ENCODE measurements at places on chromosomes 3 and 15.

DNA sequence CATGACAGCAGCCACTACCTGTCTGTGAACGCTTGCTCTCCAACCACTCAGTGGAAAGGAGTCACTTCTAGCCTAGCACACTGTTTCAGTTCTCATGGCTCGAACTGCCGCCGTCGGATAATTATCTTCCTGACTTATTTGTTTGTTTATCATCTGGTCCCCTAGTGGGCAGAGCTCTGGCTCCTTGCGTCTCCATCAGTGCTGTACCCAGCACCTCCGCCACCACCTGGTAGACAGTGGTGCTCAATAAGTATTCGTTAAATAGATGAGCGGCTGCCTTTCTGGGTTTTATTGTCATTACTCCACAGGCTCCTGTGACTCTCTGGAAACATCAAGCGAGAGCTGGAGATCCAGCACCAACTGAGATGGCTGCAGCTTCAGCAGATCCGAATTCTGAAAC, 297.5 kb downstream of the NTRK3 start:
- DNase-seq, result no peak

DNA sequence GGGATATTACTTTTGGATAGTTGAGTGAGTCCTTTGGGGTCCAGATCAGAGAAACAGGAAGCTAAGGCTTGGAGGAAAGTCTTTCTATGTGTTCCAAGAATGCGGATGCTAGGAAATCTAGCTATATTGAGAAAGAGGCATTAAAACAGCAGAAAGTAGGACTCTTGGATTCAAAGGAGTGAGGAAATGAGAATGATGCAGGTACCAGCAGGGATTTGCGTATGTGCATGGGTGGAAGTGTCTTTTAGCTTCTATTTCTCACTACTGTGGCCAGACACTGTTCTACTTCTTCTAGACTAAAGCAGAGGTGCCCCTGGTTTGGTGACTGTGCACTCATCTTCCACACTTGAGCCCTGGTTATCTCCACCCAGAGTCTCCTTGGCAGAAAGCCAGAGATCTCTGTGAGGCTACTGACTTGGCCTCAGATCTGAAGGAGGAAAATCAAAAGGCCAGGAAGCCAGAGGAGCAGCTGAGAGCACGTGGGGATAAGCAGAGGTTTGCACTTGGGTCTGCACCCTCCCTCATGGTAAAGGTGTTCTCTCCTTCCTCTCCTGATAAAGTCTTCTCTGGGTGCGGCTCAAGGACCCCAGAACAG, 44.3 kb downstream of the ATP2B2 start:
- DNase-seq, result no peak

GRCh38 chr3:163838769-163839168, 1239.5 kb downstream of the SI start:
- DNase-seq, result no peak

DNA sequence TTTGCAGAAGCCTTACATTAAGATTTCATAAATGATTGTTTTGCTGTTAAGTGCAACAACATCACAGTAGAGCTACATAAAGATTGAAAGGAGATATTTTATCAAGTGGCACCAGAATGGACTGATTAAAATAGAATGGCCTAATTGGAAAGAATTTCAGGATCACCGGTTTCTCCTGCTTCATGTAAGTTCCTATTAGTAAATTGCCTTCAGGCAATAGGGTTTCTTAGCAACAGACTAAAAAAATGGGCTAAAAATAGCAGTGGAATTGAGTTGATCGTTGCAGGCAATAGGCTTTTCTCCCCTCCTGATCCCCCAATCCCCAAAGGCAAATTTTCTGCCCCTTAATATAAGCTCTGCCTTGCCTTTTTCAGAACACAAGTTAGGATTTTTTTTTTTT, 917 bp downstream of the LNP1 start:
- no peak for DNase-seq

DNA sequence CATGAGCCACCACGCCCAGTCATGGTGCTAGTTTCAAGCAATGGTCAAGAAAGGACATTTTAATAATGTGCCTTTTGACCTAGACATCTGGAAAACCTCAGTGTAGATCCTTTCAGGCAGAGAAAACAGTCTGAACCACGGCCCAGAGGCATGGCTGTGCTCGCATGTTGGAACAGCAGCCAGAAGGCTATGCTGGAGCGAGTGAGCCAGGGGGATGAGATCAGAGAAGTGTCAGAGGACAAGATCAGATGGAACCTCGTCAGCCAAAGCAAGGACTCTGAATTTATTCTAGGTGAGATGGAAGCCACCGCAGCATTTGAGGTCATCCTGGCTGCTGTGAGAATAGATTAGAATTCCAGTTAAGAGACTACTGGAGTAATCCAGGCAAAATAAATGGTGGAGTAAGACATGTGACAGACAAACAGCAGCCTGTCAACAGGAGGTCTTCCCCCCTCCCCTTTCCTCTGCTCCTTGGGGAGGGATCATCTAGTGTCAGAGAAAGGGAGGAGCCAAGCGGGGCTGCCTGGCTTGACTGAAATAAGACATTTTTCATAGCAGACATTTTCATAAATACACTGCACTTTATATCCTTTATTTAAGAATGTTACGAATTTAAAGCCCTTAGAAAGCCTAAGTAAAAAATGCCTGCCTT, 40.4 kb upstream of the ACKR4 start:
- no peak for DNase-seq

DNA sequence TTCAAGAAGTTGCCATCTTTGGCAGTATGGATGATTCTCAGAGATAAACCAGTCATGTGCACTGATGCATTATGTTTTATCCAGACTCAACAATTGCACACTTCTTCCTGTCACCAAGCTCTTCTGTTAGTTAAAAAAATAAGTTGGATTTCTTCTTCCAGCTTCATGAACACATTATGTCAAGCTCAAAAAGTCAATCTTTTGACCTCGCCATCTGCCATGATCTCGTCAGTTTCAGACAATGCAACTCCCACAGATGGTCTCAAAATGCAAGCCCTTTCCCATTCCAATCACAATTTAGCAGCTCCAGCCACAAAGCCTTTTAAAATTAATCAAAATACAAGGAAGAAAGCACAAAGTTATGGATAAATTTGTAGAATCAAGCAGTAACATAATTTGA, 42.8 kb downstream of the TFDP2 start:
- DNase-seq, result no peak

GRCh38 chr3:40278791-40279190, 30.7 kb upstream of the EIF1B start:
- no peak for DNase-seq

DNA sequence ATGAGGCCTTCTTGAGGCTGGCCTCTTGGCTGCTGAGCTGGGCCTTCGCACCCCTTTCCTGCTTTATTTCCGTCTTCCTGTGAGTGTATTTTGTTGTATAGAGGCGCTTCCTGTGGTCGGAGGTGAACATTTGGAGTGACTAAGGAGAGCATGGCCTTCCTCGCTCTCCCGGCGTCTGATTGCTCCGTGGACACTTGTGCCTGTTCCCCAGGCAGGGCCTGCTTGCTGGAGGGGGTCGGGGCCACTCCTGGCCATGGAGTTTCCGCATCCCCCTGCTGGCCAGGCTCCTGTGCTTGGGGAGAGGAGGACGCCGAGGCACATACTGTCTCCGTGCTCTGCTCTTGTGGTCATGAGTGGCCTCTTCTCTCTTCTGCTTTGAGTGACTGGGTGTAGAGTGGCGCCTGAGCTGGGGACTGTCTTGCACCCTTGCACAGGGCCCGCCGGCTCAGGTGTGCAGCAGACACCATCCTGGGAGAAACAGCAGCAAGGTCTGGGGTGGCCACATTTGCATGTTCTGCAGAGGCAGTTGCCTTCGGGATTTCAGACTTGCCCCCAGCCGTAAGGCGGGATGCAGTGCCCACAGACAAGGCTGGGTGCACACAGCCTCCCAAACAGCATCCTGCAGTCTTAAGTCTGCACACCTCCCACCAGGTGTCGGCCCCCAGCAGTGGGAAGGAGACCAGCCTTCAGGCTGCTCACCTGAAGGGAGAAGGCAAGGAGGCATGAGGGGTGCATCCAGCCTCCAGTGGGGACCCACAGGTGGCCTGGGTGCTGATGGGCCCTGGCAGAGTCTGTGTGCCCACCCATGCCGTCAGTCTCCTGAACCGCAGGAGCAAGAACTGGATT, 16.4 kb downstream of the KLF13 start:
- no peak for DNase-seq

GRCh38 chr3:69092030-69092516, 7.3 kb downstream of the ARL6IP5 start:
- no peak for DNase-seq

DNA sequence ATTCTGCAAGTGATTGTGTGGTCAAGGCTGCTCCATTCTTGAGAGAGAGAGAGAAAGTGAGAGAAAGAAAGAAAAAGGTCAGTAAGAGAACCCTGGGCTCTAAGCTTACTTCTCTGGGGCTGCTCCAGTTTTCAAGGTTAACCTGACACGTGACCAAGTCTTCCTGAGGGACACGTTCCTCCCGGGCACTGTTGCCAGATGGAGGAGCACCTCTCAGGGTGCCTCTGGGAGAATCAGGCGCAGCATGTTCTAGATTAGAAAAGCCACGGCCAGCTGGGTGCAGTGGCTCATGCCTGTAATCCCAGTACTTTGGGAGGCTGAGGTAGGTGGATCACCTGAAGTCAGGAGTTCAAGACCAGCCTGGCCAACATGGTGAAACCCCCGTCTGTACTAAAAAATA, 60.8 kb downstream of the ITGA11 start:
- no peak for DNase-seq

DNA sequence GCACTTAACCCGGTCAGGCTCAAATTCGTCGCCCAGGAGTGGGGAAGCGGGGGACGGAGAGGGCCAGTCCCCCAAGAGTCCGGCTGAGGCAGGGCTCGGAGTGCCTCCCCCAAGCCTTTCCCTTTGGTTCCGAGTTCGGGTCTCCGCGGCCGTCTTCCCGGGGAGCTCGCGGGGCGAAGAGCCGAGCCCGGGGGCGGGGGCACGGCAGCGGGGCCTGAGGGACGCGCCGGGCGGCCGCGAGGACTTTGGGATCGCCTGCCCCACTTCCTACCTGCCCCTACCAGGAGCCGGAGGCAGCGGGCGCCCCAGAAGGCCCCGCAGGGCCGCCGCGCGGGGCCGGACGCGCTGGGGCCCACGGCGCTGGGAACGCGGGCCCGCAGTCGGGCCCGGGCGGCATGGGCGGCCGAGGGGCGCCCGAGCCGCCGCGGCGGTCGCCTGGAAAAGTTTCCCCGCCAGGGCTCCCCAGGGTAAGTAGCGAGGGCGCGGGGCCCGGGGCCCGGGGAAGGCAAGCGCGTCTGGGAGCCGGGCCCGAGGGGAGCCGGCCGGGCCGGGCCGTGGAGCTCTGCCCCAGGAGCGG, 2.8 kb downstream of the FURIN start:
- no peak for DNase-seq

All from activated CD8-positive, alpha-beta memory T cell treated with anti-CD3 and anti-CD28 coated beads for 1 hour (primary cell).